ENCODE measurements at places on chromosomes 4 and X. TPM values are rescaled to one million over a fixed set of nuclear protein-coding genes. Genes with fewer than 3 reads are reported as not detected.

The ARSJ gene
- polyA plus RNA-seq = 17.3 TPM

The CNGA1 gene
- polyA plus RNA-seq = 3.2 TPM

The CORIN gene
- polyA plus RNA-seq = 5.5 TPM

The OCRL gene
- polyA plus RNA-seq = 27.3 TPM

The ASB12 gene
- polyA plus RNA-seq = 0.55 TPM

The CXCL3 gene
- polyA plus RNA-seq = 0.09 TPM

The SYN1 gene
- polyA plus RNA-seq = 6.2 TPM

The PJA1 gene
- polyA plus RNA-seq = 95.0 TPM

The SH2D1A gene
- 0.25 TPM for polyA plus RNA-seq

The CENPC gene
- 22.5 TPM for polyA plus RNA-seq

The XKRX gene
- polyA plus RNA-seq = 0.33 TPM

The WDR17 gene
- 6.9 TPM for polyA plus RNA-seq

The FAM236C gene
- polyA plus RNA-seq = not detected

The TMEM144 gene
- polyA plus RNA-seq = 5.1 TPM

The ZAR1 gene
- polyA plus RNA-seq = not detected

The CENPVL3 gene
- 1.9 TPM for polyA plus RNA-seq

The TMEM156 gene
- 3.6 TPM for polyA plus RNA-seq

The TEX13C gene
- polyA plus RNA-seq = not detected

The SPATA4 gene
- polyA plus RNA-seq = 2.1 TPM

The IBSP gene
- not detected for polyA plus RNA-seq

The HELT gene
- polyA plus RNA-seq = not detected

The PRRG3 gene
- polyA plus RNA-seq = 7.5 TPM

All from right renal pelvis (tissue), 4 donors.